ENCODE measurements at places on chromosomes 2 and 18.
A peak's percentile ranks its signal among the peaks of the same experiment; 100 is the strongest.

GRCh38 chr2:232307854-232308253 lies 70.7 kb upstream of the ALPP start:
- DNase-seq, result no peak

GRCh38 chr2:36695746-36696415 lies 626 bp upstream of the VIT start:
- DNase-seq, result peak; percentile 63

- no peak for DNase-seq
Measured at GRCh38 chr2:240505910-240506309, 51.9 kb downstream of the ANKMY1 start.

- DNase-seq, result no peak
Measured at GRCh38 chr2:15784106-15784885, 156.1 kb upstream of the MYCN start.

DNA sequence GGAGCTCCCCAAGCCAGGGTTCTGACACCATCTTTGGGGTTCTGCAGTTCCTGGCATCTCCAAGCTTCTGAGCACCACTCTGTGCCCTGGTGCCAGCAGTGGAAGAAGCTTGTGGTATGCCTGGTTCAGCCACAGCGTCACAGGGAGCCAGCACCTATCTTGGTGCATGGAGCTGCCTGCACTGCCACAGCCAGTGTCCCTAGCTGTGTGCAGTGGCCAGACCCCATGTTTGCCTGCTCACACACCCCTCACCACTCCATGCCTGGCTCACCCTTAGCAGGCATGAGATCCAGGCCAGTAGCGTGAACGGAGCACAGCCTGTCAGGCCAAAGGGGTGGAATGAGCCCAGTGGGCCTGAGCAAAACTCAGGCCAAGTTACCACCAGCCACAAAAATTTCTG lies 290.2 kb upstream of the LRATD1 start:
- DNase-seq, result no peak

DNA sequence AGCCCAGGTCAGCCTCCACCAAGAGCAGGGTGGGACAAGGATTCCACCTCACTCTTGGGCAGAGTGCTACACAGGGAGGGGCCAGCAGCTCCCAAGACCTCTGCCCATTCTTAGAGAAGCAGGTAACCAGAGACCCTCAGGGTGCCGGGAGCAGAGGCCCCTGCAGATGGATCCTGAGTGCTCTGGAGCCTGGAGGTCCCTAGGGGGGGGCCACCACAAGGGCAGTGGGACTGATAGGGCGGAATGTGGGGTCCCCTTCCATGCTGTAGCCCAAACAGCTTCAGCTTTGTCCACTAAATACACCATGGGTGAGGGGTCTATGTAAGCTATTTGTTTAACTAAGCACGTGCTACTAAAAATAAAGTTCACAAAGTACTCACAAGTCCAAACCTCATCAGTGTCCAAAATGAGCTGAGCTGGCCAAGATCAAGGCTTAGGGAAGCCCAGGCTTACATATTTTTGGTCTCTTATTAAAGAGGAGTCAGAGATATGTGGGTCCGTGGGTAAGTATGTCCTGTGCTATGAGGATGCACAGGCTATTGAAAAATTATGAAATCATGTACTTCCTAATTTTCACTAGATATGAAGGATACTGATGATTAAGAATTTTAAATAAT lies 21.5 kb upstream of the GPC1 start:
- no peak for DNase-seq

GRCh38 chr2:61799099-61799498 lies 54.8 kb downstream of the FAM161A start:
- DNase-seq, result no peak

GRCh38 chr2:162219426-162219825 lies 23.8 kb downstream of the FAP start:
- peak; percentile 93 for DNase-seq

DNA sequence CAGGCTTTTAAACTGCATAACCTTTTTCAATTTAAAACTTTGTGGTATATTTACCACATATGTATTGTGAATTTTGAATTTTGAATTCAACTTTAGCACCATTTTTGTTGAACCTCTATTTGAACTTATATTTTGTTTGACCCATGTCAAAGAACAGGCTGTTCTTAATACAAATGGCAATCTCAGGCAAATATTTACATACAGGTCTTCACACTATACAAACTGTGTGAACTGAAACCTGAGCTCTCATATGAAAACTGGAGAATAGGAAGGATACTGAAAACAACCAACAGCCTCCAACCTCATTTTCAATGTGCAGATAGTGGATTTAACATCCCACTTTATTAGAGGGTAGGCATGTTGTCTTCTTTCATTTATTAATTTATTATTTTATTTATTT lies 491.8 kb downstream of the KCNJ3 start:
- DNase-seq, result no peak

DNA sequence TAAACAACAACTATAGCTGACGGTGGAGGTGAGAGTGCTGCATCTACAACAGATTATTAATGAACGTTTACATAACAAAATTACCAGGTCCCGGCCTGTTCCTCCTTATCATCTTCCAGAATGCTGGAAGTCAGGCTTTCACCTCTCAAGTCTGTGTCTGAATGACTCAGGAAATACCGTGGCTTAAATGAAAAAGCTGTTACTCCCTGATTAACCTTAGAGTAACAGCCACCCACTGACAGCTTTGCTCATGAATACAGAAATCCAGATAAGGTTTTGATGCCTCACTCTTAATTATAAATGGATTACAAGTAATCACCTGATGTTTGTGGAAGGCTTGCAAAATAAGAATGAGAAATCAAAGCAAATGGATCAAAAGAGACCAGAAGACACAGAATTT lies 885.3 kb upstream of the CELF4 start:
- DNase-seq, result no peak

GRCh38 chr2:45068571-45069140 lies 59.4 kb upstream of the SIX2 start:
- no peak for DNase-seq

- DNase-seq, result no peak
Measured at GRCh38 chr2:138276339-138276738, 225.2 kb upstream of the SPOPL start.

DNA sequence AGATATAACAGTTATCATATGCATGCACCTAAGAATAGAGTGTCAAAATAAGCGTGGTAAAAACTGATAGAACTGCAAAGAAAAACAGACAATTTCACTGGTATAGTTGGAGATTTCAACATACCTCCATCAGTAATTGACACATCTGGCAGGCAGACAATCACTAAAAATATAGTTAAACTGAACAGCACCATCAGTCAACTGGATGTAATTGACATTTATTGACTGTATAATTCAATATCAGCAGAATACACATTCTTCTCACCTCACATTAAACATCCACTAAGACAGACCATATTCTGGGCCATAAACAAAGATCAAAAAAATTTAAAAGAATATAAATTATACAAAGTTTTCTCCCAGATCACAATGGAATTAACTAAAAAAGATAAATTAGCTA lies 378.5 kb upstream of the RGPD4 start:
- DNase-seq, result no peak

- peak; percentile 82 for DNase-seq
Measured at GRCh38 chr2:30421604-30422443, 25.2 kb upstream of the LCLAT1 start.

GRCh38 chr18:11678211-11678610 lies 10.9 kb upstream of the GNAL start:
- DNase-seq, result no peak

GRCh38 chr2:223538920-223539440 lies 63.2 kb downstream of the SCG2 start:
- DNase-seq, result peak; percentile 89

GRCh38 chr2:134283661-134284060 lies 29.8 kb downstream of the MGAT5 start:
- no peak for DNase-seq

DNA sequence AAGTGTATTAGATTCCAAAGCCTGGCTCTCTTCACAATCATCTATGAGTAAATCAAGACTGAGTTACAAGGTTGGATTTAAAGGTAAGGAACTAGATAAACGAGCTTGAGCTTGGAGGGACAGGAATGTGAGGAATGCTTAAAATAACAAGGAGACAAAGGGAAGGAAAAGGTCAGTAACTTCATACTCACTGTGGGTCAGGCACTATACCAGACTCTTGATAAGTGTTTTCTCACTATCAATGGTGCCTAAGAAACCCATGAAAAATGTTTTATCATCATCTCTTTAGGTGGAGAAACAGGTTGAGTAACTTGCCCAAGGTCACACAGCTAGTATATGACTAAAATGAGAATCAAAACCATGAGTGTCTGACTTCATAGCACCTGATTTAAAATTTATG lies 212.1 kb downstream of the CDH2 start:
- DNase-seq, result no peak

DNA sequence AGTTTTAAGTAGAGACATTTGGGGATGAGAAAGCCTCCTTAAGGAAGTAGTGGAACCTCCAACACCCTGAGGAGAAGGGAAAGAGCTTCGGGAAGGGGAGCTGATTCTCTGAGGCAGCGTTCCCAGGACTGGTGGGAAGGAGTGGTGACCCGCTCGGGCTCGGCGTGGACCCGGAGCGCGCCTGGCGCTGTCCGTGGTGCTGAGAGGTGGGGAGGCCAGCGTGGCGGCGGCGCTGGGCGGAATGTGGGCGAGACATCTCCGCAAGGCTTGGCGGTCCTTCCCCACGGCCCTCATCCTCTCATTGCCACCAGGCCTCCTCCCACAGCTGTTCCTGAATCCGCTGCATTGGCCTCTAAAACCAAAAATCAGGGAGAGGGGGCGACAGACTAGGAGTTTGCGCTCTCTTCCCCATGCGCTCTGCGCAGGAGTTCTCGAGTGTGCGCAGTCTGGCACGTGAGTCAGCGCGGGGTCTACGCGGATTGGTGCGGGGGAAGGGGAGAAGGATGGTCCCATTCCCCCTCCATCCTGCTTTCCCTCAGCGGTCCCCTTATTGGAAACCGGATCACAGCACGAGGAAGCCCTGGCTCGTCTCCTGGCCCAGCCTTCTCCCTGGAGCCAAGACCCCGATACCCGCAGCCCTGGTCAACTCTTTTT lies 857 bp downstream of the RESP18 start:
- DNase-seq, result peak; percentile 58

- peak; percentile 40 for DNase-seq
Measured at GRCh38 chr2:45669032-45669486, 17.6 kb downstream of the PRKCE start.

DNA sequence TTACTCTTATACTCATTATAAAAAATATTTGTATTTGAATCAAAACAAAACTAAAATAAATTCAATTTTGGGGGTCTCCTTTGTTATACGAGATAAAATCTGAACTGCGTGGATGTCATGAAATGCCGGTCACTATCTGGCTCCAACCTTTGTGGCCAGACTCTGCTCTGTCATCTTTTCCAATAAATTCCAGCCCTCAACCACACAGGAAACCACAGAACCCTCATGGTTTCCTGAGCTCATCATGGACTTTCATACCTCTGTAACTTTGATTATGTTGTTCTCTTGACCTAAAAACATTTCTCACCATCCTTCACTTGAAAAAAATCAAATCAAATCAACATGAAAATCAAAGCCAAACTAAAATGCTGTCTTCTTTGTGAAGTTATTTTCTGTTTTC lies 724.7 kb downstream of the METTL4 start:
- DNase-seq, result no peak

- peak; percentile 99 for DNase-seq
Measured at GRCh38 chr18:77635451-77635850, 385.8 kb downstream of the GALR1 start.

DNA sequence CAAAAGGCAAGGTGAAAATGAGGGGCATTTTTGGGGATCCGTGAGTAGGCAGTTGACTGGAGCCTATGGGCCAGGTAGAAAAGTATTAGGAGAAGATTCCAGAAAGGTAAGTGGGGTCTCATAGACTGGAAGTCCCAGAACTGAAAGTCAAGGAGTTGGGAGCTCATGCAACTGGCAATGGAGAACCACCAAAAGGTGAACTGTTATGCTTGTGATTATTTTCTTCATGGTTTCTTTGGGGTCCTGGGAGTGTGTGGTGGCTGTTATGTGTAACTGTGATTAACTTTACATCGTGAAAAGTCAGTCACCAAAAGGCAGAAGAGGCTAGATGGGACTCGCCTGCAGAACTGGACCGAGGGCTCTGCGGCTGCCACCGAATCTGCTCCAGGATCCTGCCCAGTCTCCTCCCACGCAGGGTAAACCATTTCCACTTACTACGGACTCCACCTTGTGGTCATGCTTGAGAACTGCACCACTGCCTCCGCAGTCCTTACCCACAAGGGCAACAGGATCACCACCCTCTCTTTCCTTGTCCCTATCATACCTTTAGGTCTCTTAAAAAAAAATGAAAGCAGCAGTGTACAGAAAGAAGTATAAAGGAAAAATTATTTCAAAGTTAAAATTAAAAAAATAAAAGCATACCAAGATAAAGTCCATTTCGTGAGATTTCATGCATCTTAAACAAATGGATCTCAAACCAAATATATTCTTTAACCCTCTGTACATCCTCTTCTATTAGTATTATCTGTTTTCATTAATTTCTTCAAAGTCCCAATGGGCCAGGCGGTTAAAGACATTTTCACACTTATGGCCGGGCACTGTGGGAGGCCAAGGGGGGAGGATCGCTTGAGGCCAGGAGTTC lies 15.6 kb upstream of the CEP68 start:
- peak; percentile 89 for DNase-seq

GRCh38 chr2:193566276-193566675 lies 1371.5 kb upstream of the TMEFF2 start:
- no peak for DNase-seq

GRCh38 chr2:186024921-186025320 lies 286.3 kb downstream of the FSIP2 start:
- peak; percentile 50 for DNase-seq

DNA sequence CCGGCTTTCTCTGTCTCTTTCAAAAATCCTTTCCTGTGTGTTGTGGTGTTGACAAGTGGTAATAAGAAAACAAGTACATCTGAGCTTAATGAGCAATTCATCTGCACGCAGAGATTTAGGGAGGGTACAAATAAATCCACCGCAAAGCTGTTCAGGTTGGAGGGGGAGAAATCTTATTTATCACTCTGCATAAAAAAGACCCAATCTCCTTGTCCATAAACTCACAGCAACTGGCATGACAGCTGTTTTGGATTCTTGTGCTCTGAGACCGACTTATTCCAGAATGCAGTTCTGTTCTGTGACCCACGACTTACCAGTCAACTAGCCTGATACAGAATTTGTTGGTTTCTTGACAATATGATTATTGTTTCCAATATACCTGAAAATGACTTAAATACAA lies 380.1 kb downstream of the SOX11 start:
- DNase-seq, result peak; percentile 41

DNA sequence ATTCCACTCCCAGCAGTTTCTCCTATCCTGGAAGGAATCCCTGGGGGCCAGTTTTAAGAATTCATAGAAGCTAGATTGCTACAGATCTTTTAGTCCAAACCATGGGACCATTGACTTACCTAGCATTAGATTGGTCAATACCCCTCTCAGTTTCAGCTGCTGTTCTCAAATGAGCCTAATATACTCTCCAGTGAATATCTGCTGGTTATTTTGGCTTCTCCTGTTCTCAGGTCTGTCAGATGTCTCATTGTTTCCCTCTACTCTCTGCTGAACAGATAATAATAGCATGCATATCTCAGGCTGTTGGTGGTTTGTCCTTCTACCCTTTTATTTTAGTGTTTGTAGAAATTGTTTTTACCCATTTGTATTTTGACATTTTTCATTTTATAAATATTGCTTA lies 99.5 kb downstream of the FHOD3 start:
- no peak for DNase-seq

Measured in muscle of leg (tissue), 16 donors.